Hematopoietic multipotent progenitor cell treated with erythropoietin and hydrocortisone succinate and interleukin-3 and kit ligand, for 4 days (in vitro differentiated cells): ENCODE measurements at places on chromosomes 5 and 9.

DNA sequence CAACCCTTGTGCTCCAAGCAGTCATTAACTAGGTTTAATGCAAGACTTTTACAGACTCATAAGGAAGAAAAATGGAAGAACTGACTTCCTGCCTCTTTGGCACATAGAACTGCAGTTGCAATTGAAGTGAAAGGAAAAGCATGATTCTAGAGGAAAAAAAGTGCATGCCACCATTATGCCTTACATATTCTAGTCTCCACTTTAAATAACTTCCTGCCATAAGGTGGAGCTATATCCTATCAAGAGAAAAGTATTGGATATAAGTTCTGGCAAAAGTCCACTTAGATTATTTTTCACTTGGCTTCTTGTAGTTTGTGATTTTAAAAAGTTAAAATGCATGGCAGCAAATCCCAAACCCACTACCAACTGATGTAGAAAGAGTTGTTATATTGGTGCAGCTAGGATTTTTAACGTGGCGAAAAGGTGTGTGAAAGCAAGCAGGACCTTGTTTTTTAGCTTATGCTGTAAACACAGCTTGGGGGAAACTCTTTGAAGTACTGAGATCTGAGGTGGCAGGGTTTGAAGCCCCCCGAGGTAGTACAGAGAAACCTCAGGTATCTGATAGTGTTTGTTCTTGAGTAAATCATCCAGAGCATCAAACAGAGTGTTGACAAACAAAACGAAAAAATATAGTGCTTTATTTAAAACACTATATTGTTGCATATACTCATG, 117.9 kb downstream of the ANXA1 start:
- DNase-seq, result peak; percentile 52

DNA sequence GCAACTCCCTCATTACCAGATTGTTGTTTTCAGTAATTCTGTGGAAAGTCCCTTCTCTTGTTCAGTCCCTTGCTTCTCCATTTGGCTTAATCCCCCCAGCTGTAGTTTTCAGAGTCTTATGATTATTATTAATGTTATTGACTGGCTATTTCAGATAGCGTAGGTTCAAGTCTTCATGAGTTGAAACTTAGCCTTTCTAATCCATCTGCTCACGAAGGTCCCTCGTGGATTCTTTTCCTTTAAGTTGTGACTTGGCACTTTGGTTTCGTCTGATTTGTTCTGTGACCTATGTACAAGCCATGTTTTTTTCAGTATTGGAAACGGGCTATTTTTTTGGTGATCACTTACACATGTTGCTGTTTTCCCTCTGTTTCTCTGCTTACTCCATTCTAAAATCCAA, 260.3 kb downstream of the TMEM167A start:
- DNase-seq, result no peak

- DNase-seq, result no peak
Observed at GRCh38 chr5:141490271-141490670, 1.4 kb downstream of the PCDHGC5 start.

GRCh38 chr9:9764821-9765220, 848.0 kb downstream of the PTPRD start:
- no peak for DNase-seq

DNA sequence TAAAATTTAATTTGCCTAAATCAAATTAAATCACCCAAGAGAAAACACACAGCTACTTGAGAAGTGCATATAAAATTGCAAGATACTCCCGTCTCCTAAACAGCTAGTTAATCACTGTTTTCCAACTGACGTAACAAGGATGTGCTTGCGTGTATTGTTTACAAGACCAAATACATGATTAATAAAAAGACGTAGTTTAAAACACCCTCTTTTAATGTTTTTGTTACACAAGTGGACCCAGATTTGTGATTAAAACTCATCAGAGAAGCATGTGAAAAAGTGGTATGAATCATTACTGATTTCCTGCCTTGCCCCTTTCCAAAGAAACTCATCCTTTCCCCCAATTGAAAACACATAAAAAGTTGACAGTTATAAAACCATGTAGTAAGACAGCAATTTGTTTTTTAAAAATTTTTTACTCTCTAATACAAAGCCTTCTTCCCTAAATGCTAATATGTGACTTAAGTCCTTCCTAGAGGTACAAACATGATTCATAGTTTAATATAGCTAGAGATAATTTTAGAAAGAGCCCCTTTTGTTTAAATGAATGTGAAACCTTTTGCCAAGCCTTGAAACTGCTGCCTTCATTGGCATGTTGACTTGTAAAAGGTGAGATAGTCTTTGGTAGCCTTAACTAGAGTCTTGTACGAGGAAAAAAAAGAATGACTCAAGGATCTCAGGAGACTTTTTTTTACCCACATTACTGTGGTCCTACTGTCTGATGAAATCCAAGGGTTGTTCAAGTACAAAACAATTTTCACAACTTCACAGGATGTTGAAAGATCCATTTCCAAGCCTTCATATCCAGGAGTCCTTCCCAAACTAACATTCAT, 61.4 kb upstream of the FST start:
- no peak for DNase-seq

GRCh38 chr5:16518606-16519005, 53.0 kb upstream of the ZNF622 start:
- DNase-seq, result no peak

GRCh38 chr9:129336601-129337331, 158.7 kb upstream of the IER5L start:
- DNase-seq, result peak; percentile 60

GRCh38 chr5:146703899-146704298, 174.7 kb downstream of the PPP2R2B start:
- no peak for DNase-seq

DNA sequence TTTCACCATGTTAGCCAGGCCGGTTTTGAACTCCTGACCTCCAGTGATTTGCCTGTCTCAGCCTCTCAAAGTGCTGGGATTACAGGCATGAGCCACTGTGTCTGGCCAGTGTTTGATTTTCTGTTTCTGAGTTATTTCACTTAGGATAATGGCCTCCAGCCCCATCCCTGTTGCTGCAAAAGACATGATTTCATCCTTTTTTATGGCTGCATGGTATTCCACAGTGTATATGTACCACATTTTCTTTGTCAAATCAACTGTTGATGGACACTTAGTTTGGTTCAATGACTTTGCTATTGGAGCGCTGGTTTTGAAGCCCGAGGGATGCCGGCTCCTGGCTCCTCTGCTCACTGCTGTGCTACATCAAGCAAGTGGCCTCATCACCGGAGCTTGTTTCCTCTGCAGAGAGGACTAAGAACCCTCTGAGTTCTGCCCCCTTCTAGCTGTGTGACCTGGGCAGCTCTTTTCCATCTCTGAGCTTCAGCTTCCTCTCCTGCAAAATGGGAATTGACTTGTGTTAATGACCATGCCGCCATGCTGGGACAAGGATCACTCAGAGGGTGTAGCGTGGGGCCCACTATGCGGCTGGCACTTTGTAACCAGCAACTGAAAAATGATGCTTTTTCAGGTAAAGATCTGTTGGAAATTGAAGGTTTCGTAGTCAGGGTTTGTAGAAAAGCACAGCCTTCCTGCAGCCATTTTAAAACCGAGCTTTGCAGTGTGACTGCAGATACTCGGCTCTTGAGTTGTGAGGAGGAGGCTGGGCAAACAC, 4.6 kb upstream of the NEURL1B start:
- no peak for DNase-seq

DNA sequence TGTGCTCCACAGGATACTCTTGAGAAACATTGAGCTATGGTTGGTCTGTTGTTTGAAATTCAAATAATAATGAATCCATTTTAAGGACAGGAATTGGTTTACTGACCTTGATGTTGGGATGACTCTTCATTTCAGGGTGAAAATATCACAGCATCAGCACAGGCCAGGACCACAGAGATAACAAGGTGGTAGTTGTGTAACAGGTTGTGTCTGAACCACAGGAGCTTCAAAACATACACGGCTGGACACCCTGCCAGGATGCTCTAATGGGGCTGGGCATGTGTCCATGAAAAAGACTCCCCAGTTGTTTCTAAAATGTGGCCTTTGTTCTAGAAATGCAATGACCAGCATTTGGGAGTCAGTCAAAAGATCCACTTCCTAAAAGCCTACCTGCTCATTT, 69.8 kb downstream of the ACO1 start:
- DNase-seq, result peak; percentile 9

GRCh38 chr5:129041196-129041881, 53.2 kb upstream of the ISOC1 start:
- no peak for DNase-seq

DNA sequence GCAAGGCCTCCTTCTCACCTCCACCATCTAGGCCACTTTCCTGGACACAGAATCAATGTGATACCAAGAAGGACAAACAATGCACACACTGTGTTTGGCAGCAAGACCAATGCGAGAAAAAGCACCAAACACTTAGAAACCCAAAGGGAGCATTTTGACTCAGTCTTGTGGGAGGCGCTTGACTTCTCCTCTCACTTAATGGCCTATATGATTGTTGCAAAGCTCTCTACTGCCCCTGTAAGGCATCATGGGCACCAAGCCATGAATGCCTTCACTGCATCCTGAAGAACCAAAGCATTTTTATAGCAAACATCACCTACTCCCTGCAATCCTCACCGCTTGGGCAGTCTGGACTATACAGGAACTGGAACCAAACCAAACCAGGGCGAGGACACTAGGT, 57.5 kb downstream of the CDH6 start:
- DNase-seq, result peak; percentile 10

GRCh38 chr9:133370685-133371084, 5.2 kb downstream of the SURF4 start:
- DNase-seq, result no peak

DNA sequence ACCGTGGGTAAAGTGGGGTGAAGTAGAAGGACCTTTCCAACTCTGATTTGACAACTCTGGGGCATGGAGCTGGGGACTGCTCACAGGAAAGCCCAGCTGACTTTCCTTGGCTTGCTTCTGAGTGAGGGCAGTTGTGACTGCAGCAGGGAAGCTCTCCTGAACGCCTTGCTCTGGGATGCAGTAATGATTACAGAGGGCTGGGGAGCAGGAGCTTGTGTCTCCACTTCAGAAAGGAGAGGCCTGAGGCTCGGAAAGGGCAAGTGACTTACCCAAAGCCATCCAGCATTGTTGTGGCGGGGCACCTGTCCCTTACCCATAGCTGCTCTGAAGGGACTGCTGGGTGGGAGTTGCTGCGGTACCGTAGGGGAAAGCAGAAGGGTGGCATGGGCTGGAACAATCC, 41.2 kb downstream of the GSN start:
- no peak for DNase-seq

DNA sequence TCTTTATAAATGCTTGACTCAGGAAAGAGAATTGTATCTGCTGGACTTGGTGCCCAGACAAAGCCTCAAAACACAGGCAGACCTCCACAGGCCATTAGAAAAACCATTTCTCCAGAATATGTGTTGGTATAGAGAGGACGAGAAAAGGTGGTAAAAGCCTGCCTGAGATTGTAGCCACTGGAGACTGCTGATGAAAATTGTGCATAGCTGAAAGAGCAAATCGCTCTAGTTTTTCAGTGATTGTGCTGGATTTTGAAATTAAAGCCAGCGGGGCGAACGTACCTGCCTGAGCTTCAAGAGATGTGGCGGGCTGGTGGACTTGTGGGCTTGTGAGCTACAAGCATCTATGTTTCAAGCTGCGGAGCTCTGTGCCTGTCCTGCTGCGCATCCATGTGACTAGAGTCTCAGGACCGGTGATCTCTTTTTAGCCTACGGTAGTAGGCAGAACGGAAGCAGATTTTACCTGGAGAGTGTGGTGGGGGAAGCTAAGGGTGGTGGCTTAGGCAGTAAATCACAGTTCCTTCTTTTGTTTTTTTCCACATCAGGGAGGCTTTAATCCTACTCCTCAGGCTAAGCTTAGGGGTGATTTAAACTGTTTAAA, 193.6 kb downstream of the SREK1 start:
- DNase-seq, result no peak

- no peak for DNase-seq
Observed at GRCh38 chr9:37927132-37927531, 23.2 kb upstream of the SLC25A51 start.

DNA sequence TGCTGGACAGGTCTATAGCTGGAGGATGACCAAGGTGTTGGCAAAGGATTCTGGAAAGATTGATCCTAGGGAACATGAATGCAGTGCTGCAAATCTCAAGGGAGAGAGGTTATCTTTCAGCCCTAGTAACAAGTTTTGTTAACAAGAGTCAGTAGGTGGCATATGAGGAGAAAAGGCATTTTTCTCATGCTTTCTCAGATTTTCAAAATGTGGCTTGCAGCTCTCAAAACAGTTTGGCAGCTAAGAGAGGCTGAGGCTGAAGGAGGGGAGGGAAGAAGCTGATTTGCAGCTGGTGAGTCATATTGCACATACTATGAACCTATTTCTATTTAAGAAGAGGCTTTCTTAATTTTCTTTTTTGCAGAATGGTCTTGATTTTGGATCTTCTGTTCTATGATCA, 64.3 kb upstream of the PCA3 start:
- peak; percentile 25 for DNase-seq

GRCh38 chr9:96513622-96514021, 63.7 kb downstream of the HABP4 start:
- DNase-seq, result no peak

DNA sequence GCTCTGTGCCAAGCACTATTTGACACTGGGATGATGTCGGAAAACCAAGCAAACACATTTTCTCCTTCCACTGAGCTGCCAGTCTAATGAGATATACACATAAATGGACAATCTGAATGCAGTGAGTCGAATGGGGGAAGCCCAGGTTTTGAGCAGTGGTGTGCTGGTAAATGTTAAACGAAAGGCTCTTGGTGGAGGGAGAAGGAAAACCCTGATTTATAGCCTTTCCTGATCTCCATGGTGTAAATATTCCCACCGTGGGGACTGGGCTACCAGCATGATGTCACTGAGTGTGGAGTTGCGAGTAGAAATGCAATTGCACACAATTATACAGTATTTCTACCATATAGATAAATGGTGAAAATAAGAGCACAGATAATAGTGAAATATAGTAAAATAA, 5.0 kb upstream of the GSN start:
- no peak for DNase-seq

GRCh38 chr9:92947268-92948037, at the start of gene FGD3:
TSS of gene FGD3 (plus strand) at chr9:92947523. CDS start at chr9:92976257, 28,734 bp downstream.
- DNase-seq, result peak; percentile 63
